ENCODE measurements at places on chromosomes 1 and 21.

- DNase-seq: no peak
Observed at GRCh38 chr21:29170944-29171343, 40.5 kb downstream of the MAP3K7CL start.

- peak; percentile 37 for DNase-seq
Observed at GRCh38 chr1:26862781-26863684, at the start of gene SFN. Gene SFN (plus strand): TSS chr1:26863149. CDS start chr1:26863213, 64 bp downstream.

DNA sequence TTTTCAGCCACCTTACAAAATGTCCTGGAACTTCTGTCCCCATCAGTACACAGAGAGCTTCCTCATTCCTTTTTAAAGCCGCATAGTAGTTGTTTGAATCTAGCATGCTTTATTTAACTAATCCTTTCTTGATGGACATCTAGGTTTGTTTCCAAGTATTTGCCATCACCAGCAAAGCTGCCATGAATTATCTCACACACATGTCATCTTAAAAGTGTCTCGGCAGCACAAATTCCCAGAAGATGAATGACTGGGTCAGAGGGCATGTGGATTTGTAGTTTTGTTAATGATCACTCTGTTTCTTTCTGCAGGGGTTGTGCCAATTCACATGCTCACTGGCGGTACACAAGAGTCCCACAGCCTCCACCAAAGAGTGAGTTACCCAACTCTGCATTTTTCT lies 68.3 kb downstream of the CLIC6 start:
- no peak for DNase-seq

DNA sequence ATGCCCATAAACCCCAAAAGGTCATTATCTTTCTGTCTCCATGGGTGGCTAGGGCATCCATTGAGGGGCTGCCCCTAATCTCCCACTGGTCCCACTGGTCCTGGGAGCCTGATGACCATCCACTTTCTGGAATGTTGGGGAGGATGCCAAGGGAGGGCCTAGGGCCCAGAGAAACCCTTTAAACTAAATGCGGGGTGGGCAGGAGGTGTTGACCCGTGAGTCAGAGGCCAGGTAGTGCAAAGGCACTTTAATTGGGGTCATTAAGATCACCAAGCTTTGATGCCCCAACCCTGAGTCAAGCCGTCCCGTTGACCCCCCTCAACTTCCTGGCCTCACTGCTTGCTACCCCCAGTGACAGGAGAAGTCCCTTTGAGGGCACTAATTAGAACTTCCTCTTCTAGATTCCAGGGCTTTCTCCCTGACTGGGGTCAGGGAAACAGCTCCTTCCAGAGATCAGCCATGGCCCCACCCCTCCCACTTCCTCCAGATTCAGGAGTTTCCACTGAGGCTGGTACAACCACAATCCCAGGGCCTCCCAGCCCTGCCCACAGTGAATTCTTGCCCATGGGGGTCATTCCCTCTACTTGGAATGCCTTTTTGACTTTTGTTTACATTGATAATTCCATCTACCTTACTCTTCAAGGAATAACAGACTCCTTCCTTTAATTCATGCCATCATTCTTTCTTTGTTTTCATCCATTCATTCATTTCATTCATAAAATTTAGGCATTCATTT lies 15.5 kb upstream of the SERINC2 start:
- DNase-seq: no peak

DNA sequence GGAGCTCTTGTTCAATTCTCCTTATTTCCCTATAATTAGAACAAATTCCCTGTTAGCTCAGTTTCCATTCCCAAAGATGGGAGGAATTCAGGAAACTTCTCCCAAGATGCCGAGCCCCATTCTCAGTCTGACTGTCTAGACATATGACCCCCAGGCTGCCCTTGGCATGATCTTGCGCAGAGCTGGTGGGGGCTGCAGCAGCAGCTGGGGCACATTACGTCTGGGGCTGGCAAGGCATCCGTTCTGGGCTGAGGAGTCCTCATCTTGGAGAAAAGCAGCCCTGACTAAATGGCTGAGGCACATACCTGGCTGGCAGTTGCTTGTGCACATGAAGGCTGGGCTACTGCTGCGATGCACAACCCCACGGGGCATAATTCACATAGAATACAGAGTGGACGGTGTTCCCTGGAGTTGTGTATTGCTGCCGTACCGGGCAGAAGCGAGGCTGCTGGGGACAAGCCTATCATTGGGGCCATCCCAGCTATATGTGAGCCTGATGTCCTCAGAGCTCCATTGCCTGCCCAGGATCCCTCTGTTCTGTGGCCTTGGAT lies 36.4 kb upstream of the TRABD2B start:
- DNase-seq: no peak

GRCh38 chr1:112817555-112818373 lies 102.6 kb upstream of the PPM1J start:
- no peak for DNase-seq

DNA sequence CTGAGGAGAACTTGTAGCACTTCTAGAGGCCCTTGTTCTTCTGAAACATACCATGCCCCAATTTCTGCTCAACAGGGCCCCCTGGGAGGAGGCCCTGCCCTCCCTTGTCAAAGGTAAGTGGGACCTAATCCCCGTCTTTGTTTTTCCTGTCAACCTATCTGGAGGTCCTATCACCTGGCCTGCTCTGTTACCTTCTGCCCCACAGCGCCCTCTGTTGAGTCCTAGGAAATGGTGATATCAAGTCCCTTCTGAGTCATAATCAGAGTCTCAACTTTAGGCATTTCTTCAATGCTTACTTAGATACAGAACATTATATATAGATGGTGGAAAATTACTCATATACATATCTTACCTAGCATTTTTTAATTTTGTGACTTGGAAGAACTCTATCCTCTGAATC lies 28.2 kb upstream of the FCRL4 start:
- no peak for DNase-seq

DNA sequence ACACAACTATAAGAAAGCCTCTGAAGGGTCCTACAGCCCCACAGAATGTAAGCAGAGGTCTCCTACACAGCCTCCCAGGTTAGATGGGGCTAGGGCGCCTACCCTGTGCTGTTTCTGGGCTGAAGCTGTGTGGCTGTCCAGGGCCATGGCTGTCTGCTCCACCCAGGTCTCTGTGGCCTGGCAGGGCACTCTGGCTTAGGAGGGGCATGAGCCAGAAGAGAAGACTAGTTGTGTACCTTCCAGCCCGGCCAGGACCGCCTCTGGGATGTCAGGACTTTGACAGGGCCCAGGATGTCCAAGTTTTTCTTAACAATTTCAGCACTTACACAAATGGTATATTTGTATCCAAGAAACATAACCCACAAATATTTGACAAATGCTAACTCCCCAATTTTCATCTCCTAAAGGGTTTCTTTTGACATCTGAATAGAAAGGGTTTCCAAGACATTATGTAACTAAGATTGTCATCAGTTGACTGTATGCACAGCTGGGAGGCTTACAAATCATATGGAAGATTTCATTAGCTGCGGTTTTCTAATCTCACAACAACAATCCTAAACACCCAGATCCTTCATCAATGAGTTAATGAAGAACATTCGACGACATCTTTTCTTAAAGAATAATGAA lies 80.5 kb downstream of the HSF2BP start:
- DNase-seq: no peak

DNA sequence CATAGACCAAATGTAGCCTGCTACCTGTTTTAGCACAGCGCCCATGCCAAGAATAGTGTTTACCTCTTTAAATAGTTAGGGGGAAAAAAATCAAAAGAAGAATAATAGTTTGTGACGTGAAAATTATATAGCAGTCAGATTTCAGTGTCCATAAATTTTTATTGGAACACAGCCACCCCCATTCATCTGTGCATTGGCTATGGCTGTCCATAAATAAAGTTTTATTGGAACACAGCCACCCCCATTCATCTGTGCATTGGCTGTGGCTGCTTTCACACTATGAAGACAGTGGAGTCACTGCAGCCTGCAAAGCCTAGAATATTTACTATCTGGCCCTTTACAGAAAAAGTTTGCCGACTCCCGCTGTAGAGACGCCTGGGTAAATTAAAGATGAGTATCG lies 20.9 kb downstream of the EPHX1 start:
- no peak for DNase-seq

- no peak for DNase-seq
Observed at GRCh38 chr21:43280949-43281633, 112.3 kb downstream of the CRYAA start.

DNA sequence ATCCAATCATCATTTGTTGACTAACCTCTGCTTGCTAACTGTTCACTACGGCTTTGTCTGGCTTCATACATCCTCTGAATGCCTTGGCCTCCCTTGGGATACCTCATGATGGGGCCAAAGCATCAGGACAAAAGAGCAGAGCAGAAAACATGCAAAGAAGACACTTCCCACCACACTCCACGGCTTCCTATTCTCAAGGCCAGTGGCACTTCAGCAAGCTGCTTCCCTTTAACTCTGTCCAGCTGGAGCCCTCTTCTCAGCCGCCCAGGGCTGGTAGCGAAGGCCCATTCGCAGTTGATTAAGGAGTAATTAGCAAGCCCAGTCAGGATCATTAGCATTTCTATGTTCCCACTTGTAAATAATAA lies 224.3 kb upstream of the FGGY start:
- no peak for DNase-seq

GRCh38 chr1:95679262-95679661 lies 445.3 kb downstream of the RWDD3 start:
- no peak for DNase-seq

GRCh38 chr21:35637431-35637830 lies 422.9 kb downstream of the SETD4 start:
- DNase-seq: no peak

DNA sequence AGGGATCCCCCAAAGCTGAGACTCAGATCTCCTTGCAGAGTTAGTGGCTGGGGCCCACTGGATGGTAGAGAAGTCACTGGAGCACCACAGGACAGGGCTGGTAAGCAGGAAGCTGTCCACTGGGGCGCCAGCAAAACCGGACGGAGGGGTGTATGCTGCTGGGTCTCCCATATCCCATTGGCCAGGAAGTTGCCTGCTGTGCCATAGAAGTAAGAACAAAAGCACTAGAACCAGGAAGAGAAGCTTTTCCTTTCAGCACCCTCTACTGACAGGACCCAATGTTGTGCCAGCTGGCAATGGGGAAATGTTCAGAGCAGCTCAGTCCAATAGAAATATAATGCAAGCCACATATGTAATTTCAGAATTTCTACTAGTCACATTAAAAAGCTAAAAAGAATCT lies 146.6 kb downstream of the SPATA46 start:
- DNase-seq: no peak

DNA sequence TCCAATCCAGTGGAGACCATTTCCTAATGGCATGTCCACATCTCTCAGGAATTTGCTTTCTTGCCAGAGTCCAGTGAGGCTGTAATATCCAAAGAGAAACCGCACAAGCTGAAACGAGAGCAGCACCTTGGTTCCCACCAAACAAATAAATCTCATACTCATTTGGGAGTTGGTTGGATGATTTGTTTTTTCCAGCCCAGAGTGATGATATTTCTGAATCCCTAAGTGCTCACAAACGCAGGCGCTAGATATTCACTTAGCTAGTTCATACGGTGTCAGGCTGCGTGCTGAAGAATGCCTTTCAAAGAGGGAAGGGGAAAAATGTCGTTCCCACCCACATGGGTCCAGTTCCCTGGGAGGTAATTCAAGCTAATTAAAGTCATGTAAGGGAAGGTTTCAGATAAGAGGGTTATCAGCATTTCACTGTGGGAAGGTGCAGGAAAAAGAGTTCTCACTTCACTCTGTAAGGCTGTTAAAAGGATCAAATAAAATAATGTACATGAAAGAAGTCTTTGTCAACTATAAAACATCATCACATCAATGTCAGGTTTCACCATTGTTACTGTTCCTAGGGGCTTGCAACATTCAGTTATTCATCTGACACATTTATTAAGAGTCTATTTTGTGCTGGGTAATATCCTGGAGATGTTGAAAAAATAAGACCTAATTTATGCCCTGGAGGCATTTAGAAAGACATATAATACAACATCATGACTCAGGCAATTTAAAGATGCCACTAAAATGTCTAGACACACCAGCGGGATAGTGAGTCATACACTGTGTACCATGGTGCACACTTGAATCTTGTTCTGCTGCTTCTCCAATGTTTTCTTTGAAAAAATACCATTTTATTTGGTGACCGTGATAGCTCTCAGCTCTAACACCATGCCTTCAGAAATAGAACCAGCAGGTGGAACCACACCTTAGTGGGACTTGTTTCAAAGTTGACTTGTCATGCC lies 19.3 kb downstream of the DPT start:
- DNase-seq: no peak

- no peak for DNase-seq
Observed at GRCh38 chr1:221078260-221078965, 199.2 kb downstream of the HLX start.

DNA sequence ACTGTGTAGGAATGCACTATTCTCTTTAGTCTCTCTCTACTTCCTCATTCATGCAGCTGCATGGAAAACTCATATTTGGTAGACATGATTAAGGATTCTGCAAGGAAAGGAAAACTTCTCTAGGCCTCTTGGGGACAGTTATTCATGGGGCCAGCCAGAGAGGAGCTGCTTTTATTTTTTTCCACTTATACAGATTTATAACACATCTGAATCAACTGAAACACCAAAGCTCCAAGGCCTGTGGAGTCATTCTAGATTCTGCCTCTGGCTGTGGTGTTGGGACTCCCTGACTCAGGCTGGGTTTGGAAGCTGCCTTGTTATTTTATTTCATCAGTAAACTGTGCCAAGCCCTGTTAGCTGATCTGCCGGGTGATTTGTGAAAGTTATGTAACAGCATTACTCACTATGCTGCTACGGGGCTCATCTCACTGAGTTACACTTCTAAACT lies 83.9 kb upstream of the EDEM3 start:
- no peak for DNase-seq

- no peak for DNase-seq
Observed at GRCh38 chr1:185733818-185734735, at the start of gene HMCN1. Gene HMCN1 (plus strand): TSS chr1:185734391. CDS start chr1:185734780, 389 bp downstream.

DNA sequence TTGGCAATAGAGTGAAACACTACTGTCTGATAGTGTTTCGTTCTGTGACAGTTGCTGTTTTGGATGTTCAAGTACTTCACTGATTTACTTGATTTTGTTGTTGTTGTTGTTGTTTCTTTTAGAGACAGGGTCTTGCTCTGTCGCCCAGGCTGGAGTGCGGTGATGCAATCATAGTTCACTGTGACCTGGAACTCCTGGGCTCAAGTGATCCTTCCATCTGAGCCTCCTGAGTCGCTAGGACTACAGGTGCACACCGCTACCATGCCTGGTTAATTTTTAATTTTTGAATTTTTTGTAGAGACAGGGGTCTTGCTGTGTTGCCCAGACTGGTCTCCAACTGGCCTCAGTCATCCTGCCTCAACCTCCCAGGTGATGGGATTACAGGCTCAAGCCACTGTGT lies 2.3 kb downstream of the ATF6 start:
- DNase-seq: no peak

GRCh38 chr1:152899027-152899426 lies 9.3 kb upstream of the IVL start:
- no peak for DNase-seq

DNA sequence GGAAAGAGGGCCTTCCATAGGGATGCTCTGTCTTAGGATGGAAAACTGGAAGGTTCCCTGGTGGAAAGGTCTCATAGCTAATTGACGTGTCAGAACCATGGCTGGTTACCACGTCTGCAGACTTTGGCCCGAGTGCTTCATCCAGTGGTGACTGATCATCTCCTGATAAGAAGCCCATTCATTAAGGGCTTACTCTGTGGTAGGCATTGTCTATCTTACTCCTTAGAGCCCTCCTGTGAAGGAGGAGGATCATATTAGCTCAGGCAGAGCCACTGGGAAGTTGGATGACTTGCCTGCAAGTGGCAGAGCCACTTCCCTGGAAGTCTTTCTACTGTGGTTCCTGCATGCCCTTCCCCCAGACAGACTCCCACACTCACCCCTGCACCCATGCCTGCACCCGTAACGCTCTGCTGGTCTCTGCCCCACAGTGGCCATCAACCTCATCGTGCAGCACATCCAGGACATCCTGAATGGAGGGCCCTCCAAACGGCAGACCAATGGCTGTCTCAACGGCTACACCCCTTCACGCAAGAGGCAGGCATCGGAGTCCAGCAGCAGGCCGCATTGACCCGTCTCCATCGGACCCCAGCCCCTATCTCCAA lies 79.9 kb downstream of the UCK2 start:
- no peak for DNase-seq
